B cell (primary cell): ENCODE measurements at places on chromosomes 7 and 10.

- no peak for DNase-seq
Measured at GRCh38 chr10:104766341-104766740, 125.3 kb downstream of the SORCS3 start.

- DNase-seq = no peak
Measured at GRCh38 chr7:111855842-111856227, 293.5 kb upstream of the IMMP2L start.

DNA sequence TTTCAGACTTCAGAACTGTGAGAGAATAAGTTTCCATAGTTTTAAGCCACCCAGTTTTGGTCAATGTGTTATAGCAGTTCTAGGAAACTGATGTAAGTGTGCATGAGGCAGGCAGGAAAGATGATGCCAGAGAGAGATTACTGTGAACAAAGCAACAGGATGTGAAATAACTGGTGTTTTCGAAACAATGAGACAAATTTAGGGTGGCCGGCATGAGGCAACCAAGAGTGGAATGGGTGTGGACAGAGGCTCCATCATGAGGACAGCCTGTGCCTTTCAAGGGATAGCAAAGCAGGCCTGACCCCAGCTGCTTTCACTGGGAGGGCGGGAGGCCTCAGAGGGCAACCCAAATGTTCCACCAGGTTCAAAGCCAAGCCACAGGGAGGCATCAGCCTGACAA is 67.3 kb upstream of the UCN3 start:
- no peak for DNase-seq

DNA sequence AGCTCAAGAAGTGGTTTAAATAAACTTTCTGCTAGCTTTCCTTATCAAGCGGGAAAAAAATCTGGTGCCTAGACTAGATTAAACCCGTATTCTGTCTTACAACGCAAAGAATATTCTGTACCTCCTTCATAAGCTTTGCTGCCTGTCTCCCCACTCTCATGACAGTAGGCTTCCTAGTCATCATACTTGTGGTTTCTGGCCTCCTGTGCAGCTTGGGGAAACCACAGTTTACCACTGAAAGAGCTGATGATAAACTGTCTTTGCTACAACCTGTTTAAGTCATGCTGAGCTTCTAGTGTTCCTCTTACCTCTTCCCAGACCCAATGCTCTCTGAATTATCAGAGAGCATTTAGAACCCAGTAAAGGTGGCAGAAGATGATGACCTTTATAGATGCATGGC is 55.0 kb downstream of the PODXL start:
- DNase-seq = peak; percentile 12

- no peak for DNase-seq
Measured at GRCh38 chr10:58089739-58090138, 178.0 kb downstream of the IPMK start.

DNA sequence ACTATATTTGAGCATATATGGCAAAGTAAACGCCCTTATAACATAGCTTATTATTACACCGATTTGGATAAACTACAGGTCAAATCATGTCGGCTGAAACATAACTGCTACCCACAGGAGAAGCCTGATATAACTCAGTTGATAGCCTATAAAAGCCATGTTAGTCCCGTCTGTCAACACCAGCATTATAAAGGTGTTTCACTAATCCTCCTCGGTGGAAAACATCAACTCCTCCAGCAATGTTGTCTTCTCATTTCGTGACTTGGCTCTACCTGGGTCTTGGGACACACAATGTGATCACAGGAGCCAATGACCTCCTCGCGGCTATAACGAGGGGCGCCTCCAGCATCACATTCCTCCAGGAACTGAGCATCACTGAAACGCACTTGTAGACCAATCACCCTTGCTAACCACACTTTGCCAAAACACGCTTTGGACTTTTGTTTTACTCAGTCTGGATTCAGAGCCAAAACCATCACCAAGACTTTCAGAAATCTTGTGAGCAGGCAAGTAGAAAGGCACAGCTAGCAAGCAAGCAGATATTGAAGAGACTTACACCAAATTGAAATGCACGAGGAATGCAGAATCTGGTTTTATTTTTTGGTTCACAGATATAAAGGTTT is 269.7 kb upstream of the NFE2L3 start:
- DNase-seq = no peak

DNA sequence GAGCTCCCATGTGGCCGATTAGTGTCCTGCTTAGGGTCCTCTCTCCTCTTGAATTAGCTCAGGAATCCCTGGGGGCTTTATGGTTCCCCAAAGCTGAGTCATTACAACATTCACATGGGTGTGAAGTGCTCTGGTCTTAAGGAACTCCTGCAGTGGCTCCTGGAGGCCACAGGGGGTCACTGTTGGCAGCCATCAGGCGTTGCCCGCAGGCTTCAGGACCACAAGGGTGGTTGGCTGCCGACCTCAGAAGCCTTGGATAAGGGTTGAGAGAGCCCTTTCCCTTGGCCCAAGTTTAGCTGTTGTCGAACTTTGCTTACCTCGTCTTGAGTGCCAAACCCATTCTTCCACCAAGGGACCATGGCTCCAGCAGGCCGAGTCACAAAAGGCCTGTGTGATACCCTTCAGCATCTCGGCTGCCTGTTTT is 61.7 kb downstream of the SH2D4B start:
- DNase-seq = peak; percentile 55

- DNase-seq = no peak
Measured at GRCh38 chr7:157627033-157627432, 290.2 kb downstream of the DNAJB6 start.

DNA sequence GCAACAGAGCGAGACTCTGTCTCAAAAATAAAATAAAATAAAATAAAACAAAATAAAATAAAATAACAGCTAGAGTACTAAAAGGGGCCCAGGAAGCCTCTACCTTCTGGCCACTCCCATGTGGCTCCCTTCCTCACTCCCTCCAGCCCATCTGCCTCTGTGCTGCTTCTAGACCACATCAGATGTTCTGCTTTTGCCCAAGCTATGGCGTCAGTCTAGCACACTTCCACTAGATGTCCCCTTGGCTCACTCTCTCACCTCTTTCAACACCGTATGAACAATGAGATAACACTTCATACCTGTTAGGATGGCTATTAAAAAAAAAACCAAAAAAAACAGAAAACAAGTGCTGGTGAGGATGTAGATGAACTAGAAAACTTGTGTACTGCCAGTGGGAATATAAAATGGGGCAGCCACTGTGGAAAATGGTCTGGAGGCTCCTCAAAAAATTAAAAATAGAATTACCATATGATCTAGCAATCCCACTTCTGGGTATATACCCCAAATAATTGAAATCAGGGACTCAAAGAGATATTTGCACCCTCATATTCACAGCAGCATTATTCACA is 132.3 kb downstream of the ARHGAP22 start:
- DNase-seq = no peak

- DNase-seq = peak; percentile 47
Measured at GRCh38 chr10:132336919-132337407, 5.0 kb downstream of the LRRC27 start.

GRCh38 chr7:55055479-55055878 is 36.7 kb downstream of the EGFR start:
- DNase-seq = no peak

DNA sequence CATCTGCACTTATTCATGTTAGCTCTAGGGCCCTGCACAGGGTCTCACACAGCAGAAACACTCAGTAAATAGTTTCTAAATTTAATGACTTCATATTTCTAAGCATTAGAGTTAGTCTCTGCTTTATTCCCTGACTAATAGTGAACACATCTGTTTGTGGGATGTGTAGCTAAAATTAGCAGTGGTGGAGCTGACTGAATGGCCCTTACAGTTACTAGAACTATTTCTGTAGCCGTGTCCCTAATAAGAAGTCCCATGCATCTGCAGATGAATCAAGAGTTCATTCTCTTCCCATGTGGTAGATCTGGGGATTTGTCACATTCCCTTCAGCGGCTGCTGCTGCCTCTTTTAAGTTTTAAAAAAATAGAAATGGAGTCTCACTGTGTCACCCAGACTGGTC is 11.7 kb downstream of the MAP3K8 start:
- DNase-seq = no peak

DNA sequence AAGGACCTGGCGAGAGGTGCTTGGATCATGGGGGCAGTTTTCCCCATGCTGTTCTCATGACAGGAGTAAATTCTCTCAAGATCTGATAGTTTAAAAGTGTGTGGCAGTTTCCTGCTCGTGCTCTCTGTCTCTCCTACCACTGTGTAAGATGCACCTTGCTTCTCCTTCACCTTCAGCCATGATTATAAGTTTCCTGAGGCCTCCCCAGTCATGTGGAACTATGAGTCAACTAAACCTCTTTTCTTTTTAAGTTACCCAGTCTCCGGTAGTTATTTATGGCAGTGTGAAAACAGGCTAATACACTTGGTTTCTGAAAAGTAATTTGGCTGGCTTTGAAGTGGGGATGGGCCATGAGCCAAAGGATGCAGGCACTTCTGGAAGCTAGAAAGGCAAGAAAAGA is 268.0 kb upstream of the KAT6B start:
- DNase-seq = no peak

GRCh38 chr10:125995726-125996304 is 99.5 kb downstream of the FANK1 start:
- DNase-seq = no peak

GRCh38 chr7:135845415-135846075 is 96.9 kb upstream of the FAM180A start:
- DNase-seq = no peak

DNA sequence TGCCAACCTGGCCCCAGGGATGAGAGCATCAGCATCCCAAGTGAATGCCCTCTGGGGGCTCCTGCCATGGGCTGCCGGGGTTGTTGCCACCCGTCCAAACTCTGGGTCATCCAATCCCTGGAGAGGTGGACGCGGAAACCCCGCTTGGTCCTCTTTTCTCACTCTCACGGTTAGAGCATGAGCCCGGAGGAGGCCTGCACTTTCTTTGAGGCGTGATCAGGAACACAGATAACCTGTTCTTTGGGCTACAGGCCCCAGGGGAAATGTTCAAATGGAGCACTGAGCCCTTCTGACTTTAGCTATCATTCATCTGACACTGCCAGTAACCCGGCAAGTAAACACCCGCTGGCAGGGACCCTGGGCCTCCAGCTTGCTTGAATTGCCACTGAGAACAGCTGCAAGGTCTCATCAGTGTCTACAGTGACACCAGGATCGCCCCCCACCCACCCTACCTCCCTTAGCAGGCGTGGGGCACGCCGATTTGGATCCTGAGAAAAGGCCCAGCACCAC is 29.4 kb upstream of the SLF2 start:
- no peak for DNase-seq

- DNase-seq = no peak
Measured at GRCh38 chr10:48614481-48615390, 9.9 kb upstream of the ARHGAP22 start.

DNA sequence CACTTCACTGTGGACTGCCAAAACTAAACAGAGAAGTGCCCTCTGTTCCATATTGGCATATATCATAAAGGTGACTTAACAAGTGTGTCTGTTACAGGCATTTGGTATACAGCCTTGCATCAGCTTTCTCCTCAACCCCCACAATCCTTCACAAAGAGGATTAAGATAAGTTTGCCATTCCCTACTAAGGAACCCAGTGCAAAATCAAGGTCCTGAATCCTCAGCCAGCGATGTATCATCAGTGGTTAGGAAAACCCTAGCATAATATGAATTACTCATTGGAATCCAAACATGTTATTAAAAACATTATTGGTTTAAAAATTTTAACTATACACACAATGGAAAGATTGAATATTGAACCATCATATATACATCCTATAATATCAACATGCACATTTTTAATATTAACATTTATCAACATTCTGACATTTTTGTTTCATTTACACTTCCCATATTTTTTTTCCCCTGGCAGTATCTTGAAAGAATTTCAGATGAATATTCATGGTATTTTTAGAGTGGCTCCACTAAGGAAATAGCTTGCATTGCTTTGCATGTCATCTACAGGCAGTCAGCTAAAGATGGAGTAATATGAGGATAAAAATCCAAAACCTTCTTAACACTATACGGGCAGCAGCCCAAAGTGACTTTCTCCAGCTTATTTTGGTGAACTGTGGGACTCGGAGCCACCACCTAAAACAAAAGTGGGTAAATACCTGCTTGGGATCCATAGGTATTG is 215.6 kb upstream of the CHRM2 start:
- DNase-seq = no peak

DNA sequence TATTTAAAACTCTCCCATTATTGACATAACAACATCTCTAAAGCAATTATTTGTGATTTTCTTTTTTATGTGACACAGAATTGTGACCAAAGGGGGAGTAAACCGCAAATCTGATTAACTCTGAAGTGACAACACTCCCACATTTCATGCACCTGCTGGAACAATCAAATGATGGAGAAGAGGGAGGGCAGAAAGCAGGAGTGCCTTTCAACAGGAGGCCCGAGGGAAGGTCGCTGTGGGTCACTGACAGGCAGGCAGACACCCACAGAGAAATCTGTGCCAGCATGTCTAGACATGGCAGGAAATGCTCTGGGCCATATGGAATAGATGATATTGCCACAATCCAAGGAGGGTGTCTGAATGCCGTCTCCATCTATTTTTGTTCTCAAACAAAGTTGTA is 247.3 kb downstream of the DOCK4 start:
- DNase-seq = no peak

DNA sequence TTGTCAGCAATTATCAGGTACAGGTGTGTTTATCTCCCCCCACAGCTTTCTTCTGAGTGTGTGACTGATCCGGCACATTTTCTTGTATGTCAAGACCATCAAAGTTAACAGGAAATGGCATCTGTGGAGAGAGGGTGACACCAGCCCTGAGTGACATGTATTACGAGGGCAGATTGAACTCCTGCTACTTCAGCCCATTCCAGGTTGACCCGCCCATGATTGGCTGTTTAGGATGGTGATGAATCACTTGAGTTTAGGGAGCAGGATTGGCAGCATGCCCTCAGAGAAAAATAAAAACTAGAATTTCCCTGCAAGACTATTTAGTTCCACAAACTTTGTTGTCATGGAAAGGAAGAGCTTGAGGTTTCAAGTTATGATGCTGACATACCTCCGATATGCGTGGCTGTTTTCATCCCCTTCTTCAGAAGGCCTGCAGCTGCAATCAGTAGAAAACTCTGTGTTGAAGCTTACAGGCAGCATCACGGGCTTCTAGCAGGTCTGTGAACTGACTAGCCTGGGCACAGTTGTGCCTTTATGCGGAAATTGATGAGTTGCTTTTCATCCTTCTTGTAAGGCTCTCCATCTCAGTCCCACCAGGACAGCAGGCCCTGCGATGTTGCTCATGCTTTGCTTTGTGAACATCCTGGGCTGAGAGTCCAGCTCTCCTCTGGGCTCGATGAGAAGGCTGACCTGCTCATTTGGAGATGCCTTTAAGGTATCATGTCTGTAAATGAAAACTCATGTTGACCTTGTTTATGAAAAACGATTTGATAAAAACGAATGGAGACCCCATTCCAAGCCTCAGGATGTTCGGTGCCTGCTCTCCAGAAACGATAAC is 8.0 kb upstream of the CELF2 start:
- no peak for DNase-seq

GRCh38 chr10:88131511-88132139 is 268.2 kb downstream of the PTEN start:
- no peak for DNase-seq

GRCh38 chr10:117152668-117153067 is 14.6 kb upstream of the VAX1 start:
- no peak for DNase-seq

- DNase-seq = no peak
Measured at GRCh38 chr10:36676756-36677430, 448.5 kb upstream of the ANKRD30A start.

GRCh38 chr10:30176182-30176581 is 116.8 kb upstream of the JCAD start:
- no peak for DNase-seq

- no peak for DNase-seq
Measured at GRCh38 chr7:51317582-51317910, 937 bp upstream of the COBL start.

GRCh38 chr10:65993451-65993850 is 932.4 kb upstream of the LRRTM3 start:
- DNase-seq = no peak
